Stimulated activated CD4-positive, alpha-beta T cell treated with anti-CD3 and anti-CD28 coated beads, TNF-alpha, amount 100 ng/mL, for 1 hour (primary cell): ENCODE measurements at places on chromosomes 7 and 10.

GRCh38 chr7:45099891-45100760 is 11.4 kb upstream of the NACAD start:
- DNase-seq, result no peak

DNA sequence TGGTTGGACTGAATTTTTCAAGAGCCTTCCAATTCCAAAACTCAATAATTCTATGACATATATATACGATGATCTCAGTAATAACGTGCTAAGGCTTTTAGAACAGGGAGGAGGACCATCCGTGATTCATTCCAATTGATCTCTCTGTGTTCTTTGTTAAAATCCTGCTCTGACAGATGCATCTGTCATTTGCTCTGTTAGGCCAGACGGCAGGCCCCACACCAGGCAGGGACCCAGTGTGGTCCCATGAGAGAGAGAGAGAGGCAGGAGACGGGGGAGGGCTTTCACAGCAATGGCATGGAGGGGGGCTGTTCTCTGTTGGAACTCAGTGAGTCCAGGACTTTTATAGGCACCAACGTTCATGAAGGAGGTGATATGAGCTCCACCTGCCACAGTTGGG is 160.0 kb upstream of the INSYN2A start:
- no peak for DNase-seq

DNA sequence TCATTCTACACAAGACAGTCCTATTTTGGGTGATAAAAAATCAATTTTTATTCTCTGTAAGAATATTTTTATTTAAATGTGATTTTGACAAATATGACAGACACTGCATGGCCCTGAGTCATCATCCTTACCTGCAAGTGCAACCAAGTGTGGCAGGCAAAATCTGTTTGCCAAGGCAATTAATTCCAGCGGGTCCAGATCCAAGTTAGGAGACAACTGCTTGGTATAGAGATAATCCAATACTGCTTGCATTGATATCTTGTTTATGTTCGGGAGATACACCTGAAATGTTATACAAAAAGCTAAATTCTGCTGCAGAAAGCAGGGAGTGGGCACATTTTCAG is 66.2 kb downstream of the RHOBTB1 start:
- no peak for DNase-seq

- no peak for DNase-seq
These were observed 25.7 kb upstream of the FAM133B start for GRCh38 chr7:92615861-92616260.

DNA sequence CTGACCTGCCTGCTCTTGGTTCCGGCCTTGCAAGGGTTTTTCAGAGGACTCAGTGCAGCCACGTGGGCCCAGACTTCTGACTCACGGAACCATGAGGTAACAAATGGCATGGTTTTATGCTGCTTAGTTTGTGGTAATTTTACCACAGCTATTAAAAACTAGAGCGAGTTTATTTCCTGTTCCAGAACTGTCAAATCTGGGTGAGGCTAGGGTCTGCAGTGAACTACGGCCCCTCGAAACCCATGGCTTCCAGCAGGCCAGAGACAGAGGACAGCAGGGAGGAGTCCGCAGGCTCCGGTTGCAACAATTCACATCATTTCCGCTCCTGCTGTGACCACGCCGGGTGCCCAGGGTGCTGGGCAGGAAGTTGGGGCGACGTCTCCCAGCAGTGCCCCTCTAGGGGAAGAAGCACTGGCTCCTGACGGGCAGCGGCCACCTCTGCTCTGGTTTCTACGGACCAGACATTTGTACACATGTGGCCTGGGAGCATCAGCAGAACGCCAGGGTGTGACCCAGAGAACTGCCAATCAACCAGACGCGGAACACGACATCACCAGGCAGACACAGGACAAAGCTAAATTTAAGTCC is 74.8 kb downstream of the ADARB2 start:
- no peak for DNase-seq

- DNase-seq, result no peak
These were observed 176.5 kb upstream of the KCTD7 start for GRCh38 chr7:66452165-66452564.

DNA sequence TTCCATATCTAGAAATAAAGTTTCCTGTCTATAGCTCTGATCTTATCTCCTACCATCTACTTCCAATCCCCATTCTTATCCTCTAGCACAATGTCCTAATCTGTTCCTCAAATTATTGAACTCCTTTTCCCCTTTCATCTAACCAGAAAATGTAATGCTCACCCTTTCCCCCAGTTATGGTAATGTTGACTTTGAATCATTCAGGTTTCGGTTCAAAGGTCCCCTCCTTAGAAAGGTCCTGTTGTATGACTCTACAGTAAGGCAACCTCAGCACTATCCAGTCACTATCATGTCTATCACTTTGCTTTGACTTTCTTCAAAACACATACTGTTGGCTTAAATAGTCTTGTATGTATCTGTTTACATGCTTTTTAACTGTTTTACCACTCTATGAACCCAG is 264.2 kb upstream of the PCDH15 start:
- no peak for DNase-seq

GRCh38 chr10:521261-522250 is 167.9 kb downstream of the DIP2C start:
- no peak for DNase-seq

DNA sequence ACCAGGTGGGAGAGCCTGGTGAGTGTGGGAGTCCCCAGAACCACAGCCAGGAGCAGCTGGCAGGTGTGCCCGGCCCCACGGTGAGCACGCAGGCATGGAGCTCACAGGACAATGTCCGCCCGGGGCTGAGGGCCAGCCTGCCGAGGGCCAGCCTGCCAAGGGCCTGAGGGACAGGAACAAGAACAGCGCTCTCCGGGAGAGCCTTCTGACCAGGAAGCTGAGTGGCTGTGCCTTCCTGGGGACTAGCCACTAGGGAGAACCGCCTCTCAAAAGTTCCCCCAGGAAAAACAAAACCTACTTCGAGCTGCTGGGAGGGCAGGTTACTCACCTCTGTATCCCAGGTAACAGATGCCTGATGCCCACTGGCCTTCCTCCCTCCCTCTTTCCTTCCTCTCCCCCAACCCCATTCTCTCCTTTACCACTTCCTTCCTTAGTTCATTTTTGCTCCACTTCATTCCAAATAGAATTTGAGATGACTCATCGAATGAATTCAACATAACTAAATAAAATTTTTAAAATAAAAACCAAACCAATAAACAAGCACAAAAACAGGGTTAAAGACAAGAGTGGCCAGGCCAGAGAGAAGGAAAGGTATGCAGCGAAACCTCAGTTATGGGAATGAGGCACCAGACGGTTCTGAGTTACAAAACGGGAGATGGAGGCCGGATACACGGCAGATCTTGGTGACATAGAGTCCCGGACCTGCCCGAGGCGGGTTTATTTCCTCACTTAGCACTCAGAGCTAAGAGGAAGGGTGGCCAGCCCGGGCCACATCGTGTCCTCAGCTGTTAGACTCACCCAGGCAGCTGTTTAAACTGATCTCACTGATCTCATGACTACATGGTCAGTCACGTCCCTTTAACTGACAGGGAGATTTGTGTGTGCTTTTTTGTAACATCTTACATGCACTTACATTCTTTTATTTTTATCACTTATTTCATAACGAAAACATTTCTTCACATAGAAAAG is 128.5 kb downstream of the TNS3 start:
- no peak for DNase-seq

DNA sequence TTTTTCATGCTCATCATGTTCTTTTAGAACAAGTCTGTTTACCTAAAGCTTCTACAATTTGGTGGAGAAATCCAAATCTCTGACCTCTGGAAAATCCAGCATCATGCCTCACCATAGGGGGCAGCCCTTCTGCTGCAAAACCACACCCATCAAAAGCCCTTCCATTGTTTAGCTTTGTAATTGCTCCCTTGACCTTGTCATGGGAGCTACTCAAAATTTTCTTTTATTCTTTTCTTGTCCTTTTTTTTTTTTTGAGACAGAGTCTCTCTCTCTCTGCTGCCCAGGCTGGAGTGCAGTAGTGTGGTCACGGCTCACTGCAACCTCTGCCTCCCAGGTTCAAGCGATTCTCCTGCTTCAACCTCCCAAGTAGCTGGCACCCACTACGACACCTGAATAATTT is 234.4 kb downstream of the NEBL start:
- no peak for DNase-seq

- DNase-seq, result no peak
These were observed 157.3 kb upstream of the PPP2R2D start for GRCh38 chr10:131743190-131744151.

- DNase-seq, result peak; percentile 34
These were observed at the start of gene SRGN for GRCh38 chr10:69087590-69088470. SRGN (plus strand) TSS chr10:69088103; CDS start chr10:69088158, 55 bp downstream.

DNA sequence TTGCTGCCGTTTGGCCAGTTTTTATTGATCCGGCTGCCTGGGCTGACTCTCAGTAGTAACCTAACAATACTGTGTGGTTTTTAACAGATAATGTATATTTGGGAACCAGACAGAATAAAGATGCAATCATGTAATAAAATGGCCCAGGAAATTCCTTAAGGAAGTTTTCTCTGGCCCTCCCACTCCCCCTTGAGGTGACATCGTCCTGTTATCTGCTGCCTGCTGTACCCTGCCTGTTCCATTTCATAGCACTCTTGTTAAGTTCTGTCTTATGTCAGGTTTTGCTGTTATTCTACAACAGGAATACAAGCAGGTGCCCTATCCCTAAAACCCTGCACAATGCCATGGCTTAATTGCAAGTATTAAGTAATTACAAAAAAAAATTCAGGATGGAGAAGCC is 12.5 kb downstream of the ITGB8 start:
- no peak for DNase-seq

DNA sequence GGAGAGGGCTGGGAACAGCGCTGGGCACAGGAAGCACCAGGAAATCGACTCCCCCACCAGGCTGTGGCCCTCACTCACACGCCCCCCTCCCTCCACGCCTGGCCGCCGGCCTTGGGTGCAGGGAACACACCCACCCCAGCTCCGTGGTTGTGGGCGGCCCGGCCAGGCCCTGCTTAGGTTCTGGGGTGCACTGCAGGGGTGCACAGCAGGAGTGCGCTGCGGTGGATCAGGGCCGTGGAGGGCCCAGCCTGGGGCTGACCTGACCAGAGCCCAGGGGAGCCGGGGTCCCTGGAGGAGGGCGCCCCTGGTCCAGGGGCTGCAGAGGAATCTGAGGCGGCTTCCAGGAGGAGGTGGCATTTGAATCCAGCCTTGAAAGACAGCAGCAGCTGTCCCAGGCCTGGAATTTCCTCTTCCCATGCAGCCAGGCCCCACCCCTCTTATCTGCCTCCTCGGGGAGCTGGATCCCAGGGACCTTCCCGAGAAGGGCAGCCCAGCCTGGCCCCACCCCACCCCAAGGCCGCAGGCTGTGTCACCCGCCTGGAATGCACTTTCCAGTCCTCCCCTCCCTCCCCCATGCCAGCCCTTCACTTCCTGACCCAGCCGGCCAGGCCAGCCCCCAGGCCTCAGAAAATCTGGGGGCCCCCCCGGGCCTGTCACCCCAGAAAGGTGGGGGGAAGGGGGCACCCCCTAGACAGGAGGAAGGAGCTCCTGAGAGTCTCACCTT is 18.4 kb upstream of the PDGFA start:
- no peak for DNase-seq

DNA sequence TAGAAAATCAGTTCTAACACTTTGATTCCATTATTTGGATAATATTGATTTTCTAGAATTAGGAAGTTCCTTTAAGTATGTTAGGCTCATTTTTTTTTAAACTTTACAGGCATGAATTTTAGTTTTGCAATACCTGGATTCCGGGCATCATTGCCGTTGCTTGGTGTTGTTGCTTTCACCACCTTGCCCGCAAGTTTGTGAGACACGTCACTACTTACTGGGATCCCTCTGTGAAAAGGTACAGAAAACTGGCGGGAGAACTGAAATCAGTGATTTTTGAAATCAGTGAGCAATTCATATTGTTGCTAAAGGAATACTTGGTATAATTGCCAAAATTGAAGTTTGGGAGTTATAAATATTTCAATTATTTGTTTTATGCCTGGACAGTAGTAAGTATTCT is 232.3 kb upstream of the NPY start:
- DNase-seq, result no peak

GRCh38 chr7:696426-696811 is 30.1 kb upstream of the DNAAF5 start:
- DNase-seq, result no peak

DNA sequence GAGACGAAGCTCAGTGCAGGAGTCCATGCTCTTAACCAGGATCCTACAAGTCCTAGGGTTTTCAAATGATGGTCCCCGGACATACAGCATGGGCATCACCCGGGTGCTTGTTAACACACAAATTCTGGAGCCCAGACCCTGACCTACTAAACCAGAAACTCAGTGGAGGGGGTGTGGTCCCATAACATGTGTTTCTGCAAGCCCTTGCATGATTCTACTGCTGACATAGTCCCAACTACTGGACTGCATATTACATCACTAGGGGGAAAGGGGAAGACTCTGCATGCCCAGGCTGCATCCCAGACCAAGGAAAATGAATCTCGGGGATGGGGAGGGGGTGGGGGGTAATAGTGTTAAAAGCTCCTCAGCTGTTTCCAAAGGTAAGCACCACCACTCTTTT is 40.3 kb downstream of the GRB10 start:
- no peak for DNase-seq

DNA sequence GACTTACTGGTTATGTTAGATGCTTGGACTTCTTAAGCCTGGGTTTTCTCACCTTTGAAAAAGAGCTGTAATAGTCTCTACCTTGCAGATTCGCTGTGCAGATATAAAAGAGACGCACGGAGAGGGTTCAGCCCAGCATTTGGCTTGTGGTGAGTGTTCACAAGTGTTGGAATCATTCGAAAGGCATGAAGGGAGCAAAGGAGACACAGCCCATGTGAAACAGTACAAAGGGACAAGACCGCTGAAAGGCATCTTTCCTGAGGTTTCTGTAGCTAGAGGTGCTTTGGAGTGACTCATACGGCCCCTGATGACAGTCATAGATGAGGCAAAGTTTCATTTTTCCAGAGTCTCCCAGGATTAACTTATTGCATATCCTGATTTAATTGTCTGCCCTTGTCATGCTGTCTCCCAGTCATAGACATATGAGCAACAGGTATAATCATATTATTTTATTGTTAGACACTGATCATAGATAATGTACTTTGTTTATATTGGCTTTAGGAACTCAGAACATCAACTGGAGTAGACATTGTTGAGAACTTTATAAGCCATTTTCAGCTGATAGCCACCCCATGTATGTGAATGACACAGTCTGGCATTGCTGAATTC is 171.1 kb downstream of the ADRA2A start:
- DNase-seq, result no peak

GRCh38 chr10:27685681-27686080 is 59.9 kb downstream of the MKX start:
- no peak for DNase-seq

- DNase-seq, result no peak
These were observed 67.8 kb downstream of the EGFR start for GRCh38 chr7:55086413-55087201.

DNA sequence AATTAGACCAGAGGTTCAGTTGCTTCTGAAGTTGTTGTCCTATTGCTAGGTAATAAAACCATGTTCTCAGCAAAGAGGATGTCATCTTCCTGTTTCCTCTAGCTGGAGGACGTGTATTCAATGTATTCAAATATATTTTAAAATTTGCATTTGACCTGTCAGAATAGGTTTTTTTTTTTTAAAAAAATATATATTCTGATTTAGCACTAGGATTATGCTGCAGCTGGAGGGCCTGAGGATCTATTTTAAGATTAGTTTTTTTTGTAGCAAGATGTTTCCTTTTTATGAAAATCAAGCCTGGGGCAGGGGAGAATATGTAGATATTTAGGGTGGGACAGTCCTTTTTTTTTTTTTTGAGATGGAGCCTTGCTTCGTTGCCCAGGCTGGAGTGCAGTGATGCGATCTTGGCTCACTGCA is 337.0 kb downstream of the FRMD4A start:
- DNase-seq, result no peak

- DNase-seq, result no peak
These were observed 21.9 kb downstream of the CHRM2 start for GRCh38 chr7:136890399-136890798.
